ENCODE measurements at places on chromosomes 5 and 9. TPM values are rescaled to one million over a fixed set of nuclear protein-coding genes. Genes with fewer than 3 reads are reported as not detected.

MELK gene
- 23.6 TPM for total RNA-seq

HAPLN1 gene
- under 0.01 TPM for total RNA-seq

PCDHGA10 gene
- 2.1 TPM for total RNA-seq

ANKH gene
- 23.2 TPM for total RNA-seq

MVB12B gene
- 2.1 TPM for total RNA-seq

GARNL3 gene
- 3.3 TPM for total RNA-seq

FOXD4L3 gene
- total RNA-seq = not detected

CATSPER3 gene
- not detected for total RNA-seq

CCDC152 gene
- total RNA-seq = 0.06 TPM

SPINK13 gene
- not detected for total RNA-seq

ACOT12 gene
- not detected for total RNA-seq

KCNMB1 gene
- not detected for total RNA-seq

NR5A1 gene
- not detected for total RNA-seq

SLC45A2 gene
- total RNA-seq = not detected

DDX4 gene
- not detected for total RNA-seq

ST8SIA4 gene
- 9.4 TPM for total RNA-seq

GLRA1 gene
- total RNA-seq = not detected

C9orf43 gene
- 0.16 TPM for total RNA-seq

FAM13B gene
- total RNA-seq = 24.5 TPM

GLDC gene
- 4.3 TPM for total RNA-seq

TIMD4 gene
- not detected for total RNA-seq

FGF18 gene
- 0.06 TPM for total RNA-seq
